ENCODE measurements at places on chromosomes 16 and 17. TPM values are rescaled to one million over a fixed set of nuclear protein-coding genes. Genes with fewer than 3 reads are reported as not detected.

- DNase-seq, result no peak
These were observed 45.3 kb downstream of the NLK start for GRCh38 chr17:28087743-28088142.

GRCh38 chr16:66972983-66973382, 11.9 kb downstream of the CES3 start:
- DNase-seq, result no peak

GRCh38 chr16:3637371-3637923, 17.0 kb upstream of the DNASE1 start:
- no peak for DNase-seq

IRX5 gene
- 0.57 TPM for total RNA-seq

CHST4 gene
- not detected for total RNA-seq

Data from astrocyte (in vitro differentiated cells and primary cell).